SJCRH30 (cell line): ENCODE measurements at places on chromosomes 12 and 14. TPM values are rescaled to one million over a fixed set of nuclear protein-coding genes. Genes with fewer than 3 reads are reported as not detected.

DNA sequence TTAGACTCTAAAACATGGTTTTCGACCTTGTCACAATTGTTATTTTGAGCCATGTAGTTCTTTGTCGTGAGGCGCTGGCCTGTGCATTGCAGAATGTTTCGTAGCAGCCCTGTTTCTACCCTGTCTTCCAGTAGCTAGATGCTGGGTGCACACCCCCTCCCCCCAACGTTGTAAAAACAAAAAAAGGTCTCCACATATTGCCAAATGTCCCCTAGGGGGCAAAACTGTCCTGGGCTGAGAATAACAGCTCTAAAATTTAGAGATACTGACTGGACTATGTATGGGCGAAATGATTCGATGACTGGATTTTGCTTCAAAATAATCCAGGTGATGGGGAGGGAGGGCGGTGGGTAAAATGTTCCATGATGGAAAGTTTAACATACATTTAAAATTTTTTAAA, 126.1 kb upstream of the FUT8 start:
- no peak for DNase-seq
- no peaks in the 10 kb centered on the region for H3K4me1 ChIP-seq
- no peaks in the 10 kb centered on the region for H3K27me3 ChIP-seq
- H3K4me3 ChIP-seq: no peak overlapping the region
- no peaks in the 10 kb centered on the region for H3K36me3 ChIP-seq

GRCh38 chr12:42568952-42569915, 20.3 kb downstream of the PRICKLE1 start:
- H3K27ac ChIP-seq: no peak overlapping the region
- H3K4me1 ChIP-seq: no peaks in the 10 kb centered on the region

Gene PPFIA2
- 3.7 and 10.2 TPM in 2 replicates for total RNA-seq

DNA sequence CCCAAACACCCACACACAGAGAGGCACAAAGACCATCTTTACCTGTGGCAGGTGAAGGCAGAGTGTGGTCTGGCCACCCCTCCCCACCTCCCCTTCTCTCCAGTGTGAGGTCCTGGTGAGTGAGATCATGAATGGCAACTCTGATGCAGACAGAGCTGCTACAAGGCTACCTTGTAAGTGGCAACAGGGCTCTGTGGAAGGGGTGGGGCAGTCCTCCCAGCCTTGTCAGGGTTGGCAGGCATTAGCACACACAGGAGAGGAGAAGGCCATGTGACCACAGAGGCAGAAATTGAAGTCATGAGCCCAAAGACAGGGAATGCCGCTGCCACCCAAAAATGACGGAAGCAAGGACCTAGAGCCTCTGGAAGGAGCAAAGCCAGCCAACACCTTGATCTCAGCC, 30.7 kb downstream of the VWF start:
- H3K4me3 ChIP-seq: no peak overlapping the region
- no peaks in the 10 kb centered on the region for H3K36me3 ChIP-seq

DNA sequence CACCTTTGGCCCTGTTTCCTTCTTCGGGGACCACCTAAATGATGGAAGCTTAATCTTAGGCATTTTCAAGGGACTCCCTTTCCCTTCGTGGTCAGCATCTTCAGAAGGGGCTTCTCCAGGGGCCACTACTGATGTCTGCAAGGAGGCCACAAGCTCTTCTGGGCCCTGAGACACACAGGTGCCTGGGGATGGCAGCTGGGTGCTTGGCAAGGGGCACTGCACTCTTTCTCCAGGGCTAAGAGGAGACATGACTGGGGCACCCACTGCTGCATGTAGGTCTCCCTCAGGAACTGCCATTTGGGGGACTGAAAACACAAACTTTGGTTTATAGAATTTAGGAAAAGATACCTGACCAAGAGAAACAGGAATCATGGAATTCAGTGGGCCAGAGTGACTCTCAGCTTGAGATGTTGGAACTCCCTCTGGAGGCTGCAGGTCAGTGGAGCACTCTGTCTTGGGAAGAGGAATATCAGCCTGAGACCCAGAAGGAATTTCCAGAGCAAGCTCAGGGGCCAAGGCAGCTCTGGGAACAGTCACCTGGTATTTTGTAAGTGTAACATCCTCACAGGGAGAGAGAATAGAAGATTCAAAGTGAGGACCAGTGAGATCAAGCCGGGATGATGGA, 16.0 kb downstream of the PLD4 start:
- DNase-seq: no peak
- H3K27ac ChIP-seq: no peak overlapping the region

GRCh38 chr12:126389220-126389841, 1324.1 kb downstream of the AACS start:
- no peak for DNase-seq
- no peaks in the 10 kb centered on the region for H3K27me3 ChIP-seq
- H3K27ac ChIP-seq: no peak overlapping the region
- H3K4me1 ChIP-seq: no peaks in the 10 kb centered on the region
- H3K36me3 ChIP-seq: no peaks in the 10 kb centered on the region

- 0 out of 2 replicates have a peak, but pooled peaks cover 2% of the 10 kb centered on the region for H3K27me3 ChIP-seq
- H3K27ac ChIP-seq: no peak overlapping the region
- no peak overlapping the region for H3K4me3 ChIP-seq
- H3K4me1 ChIP-seq: no peaks in the 10 kb centered on the region
These were observed 146.1 kb downstream of the PAX9 start for GRCh38 chr14:36807727-36808126.

GRCh38 chr12:12121061-12121460, 50.3 kb downstream of the BCL2L14 start:
- no peaks in the 10 kb centered on the region for H3K27me3 ChIP-seq
- DNase-seq: no peak
- no peak overlapping the region for H3K27ac ChIP-seq

- no peaks in the 10 kb centered on the region for H3K4me1 ChIP-seq
- no peak overlapping the region for H3K4me3 ChIP-seq
- H3K36me3 ChIP-seq: no peaks in the 10 kb centered on the region
- peak; percentile 24 for DNase-seq
- H3K27me3 ChIP-seq: no peaks in the 10 kb centered on the region
These were observed 1445.8 kb upstream of the FLRT2 start for GRCh38 chr14:84084056-84084630.

DNA sequence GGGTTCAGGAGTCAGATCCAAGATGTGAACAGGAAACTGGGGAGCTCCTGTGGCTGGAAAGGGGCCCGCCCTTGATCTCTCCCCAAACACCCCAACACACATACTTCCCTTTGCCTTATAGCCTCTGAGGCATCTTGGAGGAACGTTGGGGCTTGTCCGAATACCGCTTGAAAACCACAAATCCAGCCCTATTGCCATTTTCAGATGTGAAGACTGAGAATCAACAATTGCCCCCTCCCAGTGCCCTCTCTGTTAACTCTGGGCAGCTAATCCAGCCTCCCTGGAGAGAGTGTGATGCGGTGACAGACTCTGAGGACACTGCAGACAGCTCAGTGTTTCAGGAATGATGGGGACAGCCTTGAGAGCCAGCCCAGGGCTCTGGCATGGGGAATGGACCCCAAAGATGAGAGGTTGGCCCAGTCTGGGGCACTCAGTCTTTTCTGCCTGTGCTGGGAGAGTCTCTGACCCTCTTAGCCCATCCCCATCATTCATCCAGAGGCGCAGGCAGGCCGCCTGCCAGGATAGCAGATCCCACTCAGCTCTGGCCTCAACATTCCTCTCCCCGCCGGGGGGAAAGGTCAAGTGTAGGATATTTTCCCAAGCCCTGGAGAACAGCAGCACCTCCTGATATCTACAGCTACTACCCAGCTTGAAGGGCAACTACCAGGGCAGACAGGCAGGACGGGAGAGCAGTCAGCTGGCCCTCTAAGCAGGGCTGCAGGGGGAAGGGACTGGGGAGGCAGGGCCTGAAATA, 24.6 kb upstream of the LTBP2 start:
- H3K4me1 ChIP-seq: peaks cover 48% of the 10 kb centered on the region
- no peak for DNase-seq
- H3K36me3 ChIP-seq: no peaks in the 10 kb centered on the region
- H3K4me3 ChIP-seq: no peak overlapping the region
- no peaks in the 10 kb centered on the region for H3K27me3 ChIP-seq
- H3K27ac ChIP-seq: no peak overlapping the region

DNA sequence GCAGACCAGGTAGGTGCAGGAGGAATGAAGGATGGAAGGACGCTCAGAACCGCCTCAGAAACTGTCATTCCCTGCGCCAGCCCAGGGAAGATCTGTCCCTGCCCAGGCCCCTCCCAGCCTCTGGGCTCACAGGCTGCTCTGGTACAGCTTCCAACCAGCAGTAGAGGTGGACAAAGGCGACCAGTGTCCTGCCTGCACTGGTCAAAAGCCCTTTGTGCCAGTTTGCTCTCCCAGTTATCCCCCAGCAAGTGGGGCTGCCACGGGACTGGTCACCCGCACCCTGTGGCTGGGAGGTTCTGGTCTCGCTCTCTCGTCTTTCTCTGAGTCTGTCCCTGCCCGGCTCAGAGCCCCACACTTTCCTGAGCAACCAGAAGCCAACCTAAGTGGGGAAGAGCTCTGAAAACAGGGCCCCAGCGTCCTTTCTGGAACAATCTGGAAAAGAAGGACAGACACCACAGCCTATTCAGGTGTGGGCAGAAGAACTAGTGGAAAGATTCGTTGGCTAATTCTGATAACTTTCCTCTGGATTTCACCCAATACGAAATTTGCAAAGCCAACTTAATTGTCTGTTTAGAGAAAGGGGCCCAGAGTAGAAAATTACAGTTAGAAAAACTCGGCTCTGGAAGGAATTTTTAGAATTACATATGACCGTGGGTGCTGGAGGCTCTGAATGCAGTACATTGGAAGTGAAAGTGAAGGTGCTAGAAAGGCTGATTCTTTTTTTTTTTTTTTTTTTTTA, 21.7 kb downstream of the SNRNP35 start:
- DNase-seq: no peak
- no peak overlapping the region for H3K27ac ChIP-seq
- H3K4me3 ChIP-seq: no peak overlapping the region

Gene DPY19L2
- total RNA-seq: 3.6 and 4.4 TPM in 2 replicates

- peaks cover 11% of the 10 kb centered on the region; the same call in 1 of the 2 replicates for H3K27me3 ChIP-seq
- H3K4me3 ChIP-seq: peak overlapping the region; percentile 57
- peak; percentile 58 for DNase-seq
- H3K4me1 ChIP-seq: peaks cover 23% of the 10 kb centered on the region
These were observed 10.6 kb downstream of the RARG start for GRCh38 chr12:53221203-53222080.

Gene ANO4
- 0.16 and 0.18 TPM in 2 replicates for total RNA-seq

GRCh38 chr12:62082448-62082847, 177.8 kb upstream of the USP15 start:
- no peaks in the 10 kb centered on the region for H3K36me3 ChIP-seq
- DNase-seq: no peak
- H3K4me3 ChIP-seq: no peak overlapping the region
- no peaks in the 10 kb centered on the region for H3K27me3 ChIP-seq
- no peak overlapping the region for H3K27ac ChIP-seq
- no peaks in the 10 kb centered on the region for H3K4me1 ChIP-seq

DNA sequence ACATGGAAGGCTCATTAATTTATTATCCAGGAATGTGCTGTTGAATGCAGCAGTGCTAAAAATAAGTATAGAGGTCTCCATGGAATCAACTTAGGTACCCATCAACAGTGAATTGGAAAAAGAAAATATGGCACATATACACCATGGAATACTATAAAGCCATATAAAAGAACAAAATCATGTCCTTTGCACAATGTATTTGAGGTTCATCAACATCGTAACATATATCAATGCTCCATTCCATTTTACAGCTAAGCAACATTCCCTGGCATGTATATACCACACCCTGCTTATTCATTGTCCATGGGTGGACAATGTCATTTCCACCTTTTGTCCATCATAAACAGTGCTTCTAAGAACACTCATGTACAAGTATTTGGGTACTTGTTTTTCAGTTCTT, 147.8 kb upstream of the RASSF8 start:
- H3K36me3 ChIP-seq: no peaks in the 10 kb centered on the region
- no peak overlapping the region for H3K4me3 ChIP-seq
- no peak overlapping the region for H3K27ac ChIP-seq
- no peaks in the 10 kb centered on the region for H3K4me1 ChIP-seq
- H3K27me3 ChIP-seq: no peaks in the 10 kb centered on the region

DNA sequence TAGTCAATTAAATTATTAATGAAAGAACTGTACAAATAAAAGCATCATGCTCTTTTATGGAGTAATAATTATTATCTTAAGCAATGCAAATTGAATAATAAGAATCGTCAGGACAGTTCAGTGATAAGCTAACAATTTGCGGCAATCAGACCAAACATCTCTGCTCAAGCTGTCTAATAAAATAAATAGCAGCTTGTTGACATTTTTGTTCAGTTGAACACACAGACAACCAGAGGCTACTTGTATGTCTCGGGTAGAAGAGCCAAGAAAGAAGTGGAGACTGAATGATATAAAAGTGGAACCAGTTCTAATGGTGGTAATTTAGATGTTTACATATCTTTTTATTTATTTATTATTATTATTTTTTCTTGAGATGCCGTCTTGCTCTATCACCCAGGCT, 57.4 kb upstream of the FOXN3 start:
- no peak overlapping the region for H3K27ac ChIP-seq
- no peaks in the 10 kb centered on the region for H3K27me3 ChIP-seq
- H3K4me3 ChIP-seq: no peak overlapping the region
- DNase-seq: no peak
- H3K4me1 ChIP-seq: no peaks in the 10 kb centered on the region

- no peak overlapping the region; the same call in 1 of the 2 replicates for H3K4me3 ChIP-seq
- H3K36me3 ChIP-seq: no peaks in the 10 kb centered on the region
- peaks cover 24% of the 10 kb centered on the region for H3K4me1 ChIP-seq
- H3K27me3 ChIP-seq: no peaks in the 10 kb centered on the region
- peak overlapping the region; percentile 15; the same call in 1 of the 2 replicates for H3K27ac ChIP-seq
These were observed 4.3 kb upstream of the MMP19 start for GRCh38 chr12:55847033-55847432.

Gene VIPAS39
- 18.5 and 19.6 TPM in 2 replicates for total RNA-seq

GRCh38 chr14:69008421-69008884, 29.4 kb upstream of the ACTN1 start:
- no peak overlapping the region for H3K27ac ChIP-seq
- peaks cover 11% of the 10 kb centered on the region; the same call in 1 of the 2 replicates for H3K4me1 ChIP-seq
- H3K36me3 ChIP-seq: no peaks in the 10 kb centered on the region
- no peak overlapping the region for H3K4me3 ChIP-seq

Gene SCNN1A
- total RNA-seq: not detected in 2 replicates

DNA sequence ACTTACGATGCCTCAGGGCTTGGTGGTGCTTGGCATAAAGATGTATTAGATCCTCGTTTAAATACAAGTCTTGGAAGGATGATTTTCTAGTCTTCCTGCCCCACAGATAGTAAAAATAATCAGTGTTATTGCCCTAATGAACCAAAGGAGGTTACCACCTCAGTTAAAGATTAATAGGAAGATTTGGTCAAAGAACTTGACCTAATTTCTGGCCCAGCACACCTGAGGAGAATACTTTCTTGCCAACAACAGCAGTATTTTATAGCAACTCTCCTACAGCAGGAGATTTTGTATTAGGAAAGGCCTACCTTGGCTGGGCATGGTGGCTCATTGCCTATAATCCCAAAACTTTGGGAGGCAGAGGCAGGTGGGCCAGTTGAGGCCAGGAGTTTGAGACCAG, 31.6 kb downstream of the CSRP2 start:
- no peak for DNase-seq
- H3K4me3 ChIP-seq: no peak overlapping the region
- H3K4me1 ChIP-seq: no peaks in the 10 kb centered on the region
- H3K27me3 ChIP-seq: no peaks in the 10 kb centered on the region
- peaks cover 36% of the 10 kb centered on the region for H3K36me3 ChIP-seq
